Liver (tissue), 10 donors: ENCODE measurements at places on chromosomes 4 and X. TPM values are rescaled to one million over a fixed set of nuclear protein-coding genes. Genes with fewer than 3 reads are reported as not detected.
A peak's percentile ranks its signal among the peaks of the same experiment; 100 is the strongest.

DNA sequence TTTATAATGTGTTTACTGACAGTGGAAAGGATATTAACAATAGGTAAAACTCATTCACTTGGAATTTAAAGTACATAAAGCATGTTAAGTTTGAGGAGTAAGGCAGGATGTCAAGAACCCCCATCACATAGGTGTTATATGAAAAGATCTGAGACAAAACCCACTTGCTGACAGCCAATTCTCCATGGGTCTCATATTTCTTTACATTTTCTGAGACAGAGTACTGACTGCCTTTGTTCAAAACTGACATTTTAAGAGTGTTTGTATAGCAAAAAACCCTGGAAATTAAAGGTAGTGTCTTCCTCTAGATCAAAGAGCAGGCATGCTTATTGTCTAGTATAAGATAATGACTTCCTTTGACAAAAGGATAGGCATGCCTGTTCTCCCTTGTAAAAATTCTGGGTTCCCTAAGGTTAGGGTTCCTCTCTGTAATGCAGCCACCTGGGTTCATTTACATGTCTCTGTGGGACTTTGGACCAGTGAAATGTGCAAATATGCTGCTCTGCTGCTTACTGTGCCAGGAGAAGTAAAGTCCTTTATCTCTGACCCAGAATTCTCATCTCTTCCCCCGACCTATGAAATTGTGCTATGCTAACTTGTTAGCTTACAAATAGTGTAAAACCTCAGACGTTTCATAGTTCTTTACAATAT lies 123.6 kb downstream of the PCDH18 start:
- no peak for DNase-seq

DNA sequence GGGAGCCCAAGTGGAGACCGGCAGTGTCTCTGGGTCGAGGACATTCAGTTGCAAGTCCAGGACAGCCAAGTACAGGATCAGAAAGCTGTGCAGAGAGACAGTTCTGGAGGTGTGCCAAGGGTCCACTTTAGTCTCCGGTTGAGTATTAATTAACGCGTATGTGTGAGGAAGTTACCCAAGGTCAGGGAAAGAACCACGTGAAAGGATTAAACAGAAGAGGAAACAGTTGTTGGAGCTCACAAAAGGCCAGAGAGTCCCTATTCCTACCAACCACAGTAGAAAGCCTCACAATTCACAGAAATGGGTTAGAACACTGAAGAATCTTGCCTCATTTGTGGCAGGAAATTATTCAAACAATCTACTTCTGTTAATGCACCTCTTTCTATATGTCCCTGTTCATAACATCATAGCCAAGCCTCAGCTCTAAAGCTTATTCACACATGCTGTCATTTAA lies 17.9 kb upstream of the NSUN7 start:
- DNase-seq = peak; percentile 45

GRCh38 chr4:122658818-122659295 lies 38.0 kb upstream of the IL21 start:
- DNase-seq = no peak

Gene GATA1
- polyA plus RNA-seq = not detected

Gene NAA15
- polyA plus RNA-seq = 6.7 TPM

Gene MAGEA10
- not detected for polyA plus RNA-seq
